ENCODE measurements at places on chromosomes 2 and 18. TPM values are rescaled to one million over a fixed set of nuclear protein-coding genes. Genes with fewer than 3 reads are reported as not detected.

The LRRTM4 gene
- 12.0 TPM for total RNA-seq

The CFC1 gene
- total RNA-seq, result 0.22 TPM

The MPHOSPH10 gene
- total RNA-seq, result 42.1 TPM

The KCNG2 gene
- 0.15 TPM for total RNA-seq

The C18orf54 gene
- 23.2 TPM for total RNA-seq

The MAT2A gene
- total RNA-seq, result 459 TPM

The GKN2 gene
- not detected for total RNA-seq

The C2orf72 gene
- total RNA-seq, result 1.0 TPM

The IL36A gene
- total RNA-seq, result not detected

GRCh38 chr18:54162431-54162830, 62.0 kb downstream of the MBD2 start:
- no peaks in the 10 kb centered on the region for H3K4me1 ChIP-seq
- no peaks in the 10 kb centered on the region for H3K36me3 ChIP-seq
- DNase-seq, result no peak
- H3K4me3 ChIP-seq, result no peak overlapping the region
- H3K27me3 ChIP-seq, result no peaks in the 10 kb centered on the region

GRCh38 chr2:11344342-11344955, at the start of gene ROCK2:
Gene ROCK2 (minus strand): TSS chr2:11344636. CDS start chr2:11344136, 500 bp downstream.
- DNase-seq, result peak; percentile 90
- peak within 1 kb of the TSS; percentile 17 for H3K27ac ChIP-seq
- H3K36me3 ChIP-seq, result no peaks in the 10 kb centered on the region
- H3K4me3 ChIP-seq, result peak within 1 kb of the TSS; percentile 95
- no peaks in the 10 kb centered on the region for H3K27me3 ChIP-seq
- H3K4me1 ChIP-seq, result peaks cover 6% of the 10 kb centered on the region

GRCh38 chr2:19799881-19800780, 101.7 kb downstream of the TTC32 start:
- no peaks in the 10 kb centered on the region for H3K27me3 ChIP-seq
- no peaks in the 10 kb centered on the region for H3K4me1 ChIP-seq
- H3K27ac ChIP-seq, result no peak overlapping the region
- no peak for DNase-seq
- no peaks in the 10 kb centered on the region for H3K36me3 ChIP-seq

- no peak overlapping the region for H3K27ac ChIP-seq
- no peaks in the 10 kb centered on the region for H3K27me3 ChIP-seq
- peaks cover 74% of the 10 kb centered on the region for H3K36me3 ChIP-seq
- no peak for DNase-seq
- H3K4me3 ChIP-seq, result no peak overlapping the region
These were observed 20.5 kb downstream of the CENPO start for GRCh38 chr2:24813691-24814137.

- no peak for DNase-seq
- H3K4me1 ChIP-seq, result no peaks in the 10 kb centered on the region
- H3K27ac ChIP-seq, result no peak overlapping the region
- H3K36me3 ChIP-seq, result no peaks in the 10 kb centered on the region
- peaks cover 27% of the 10 kb centered on the region for H3K27me3 ChIP-seq
- H3K4me3 ChIP-seq, result no peak overlapping the region
These were observed 3.7 kb upstream of the LRP2 start for GRCh38 chr2:169366066-169366465.

DNA sequence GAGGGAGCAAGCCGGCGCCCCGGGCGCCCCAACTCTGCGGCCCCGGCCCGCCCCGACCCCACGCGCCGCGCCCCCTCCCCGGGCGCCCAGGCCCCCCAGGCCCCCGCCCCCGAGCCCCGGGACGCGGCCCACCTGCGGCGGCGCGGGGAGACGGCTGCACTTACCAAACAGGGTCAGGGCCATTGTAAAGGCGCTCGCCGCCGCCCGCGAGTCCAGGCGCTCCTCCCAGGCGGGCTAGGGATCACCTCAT, 526 bp downstream of the CHN1 start:
- no peaks in the 10 kb centered on the region for H3K4me1 ChIP-seq
- H3K27ac ChIP-seq, result no peak overlapping the region
- H3K4me3 ChIP-seq, result peak overlapping the region; percentile 98
- H3K27me3 ChIP-seq, result no peaks in the 10 kb centered on the region

GRCh38 chr2:106956879-106957278, 70.9 kb upstream of the ST6GAL2 start:
- H3K27me3 ChIP-seq, result no peaks in the 10 kb centered on the region
- no peak for DNase-seq
- no peaks in the 10 kb centered on the region for H3K4me1 ChIP-seq
- no peaks in the 10 kb centered on the region for H3K36me3 ChIP-seq
- H3K4me3 ChIP-seq, result no peak overlapping the region

- DNase-seq, result no peak
- peaks cover 11% of the 10 kb centered on the region for H3K36me3 ChIP-seq
These were observed 29.6 kb upstream of the DSC3 start for GRCh38 chr18:31072175-31072574.

DNA sequence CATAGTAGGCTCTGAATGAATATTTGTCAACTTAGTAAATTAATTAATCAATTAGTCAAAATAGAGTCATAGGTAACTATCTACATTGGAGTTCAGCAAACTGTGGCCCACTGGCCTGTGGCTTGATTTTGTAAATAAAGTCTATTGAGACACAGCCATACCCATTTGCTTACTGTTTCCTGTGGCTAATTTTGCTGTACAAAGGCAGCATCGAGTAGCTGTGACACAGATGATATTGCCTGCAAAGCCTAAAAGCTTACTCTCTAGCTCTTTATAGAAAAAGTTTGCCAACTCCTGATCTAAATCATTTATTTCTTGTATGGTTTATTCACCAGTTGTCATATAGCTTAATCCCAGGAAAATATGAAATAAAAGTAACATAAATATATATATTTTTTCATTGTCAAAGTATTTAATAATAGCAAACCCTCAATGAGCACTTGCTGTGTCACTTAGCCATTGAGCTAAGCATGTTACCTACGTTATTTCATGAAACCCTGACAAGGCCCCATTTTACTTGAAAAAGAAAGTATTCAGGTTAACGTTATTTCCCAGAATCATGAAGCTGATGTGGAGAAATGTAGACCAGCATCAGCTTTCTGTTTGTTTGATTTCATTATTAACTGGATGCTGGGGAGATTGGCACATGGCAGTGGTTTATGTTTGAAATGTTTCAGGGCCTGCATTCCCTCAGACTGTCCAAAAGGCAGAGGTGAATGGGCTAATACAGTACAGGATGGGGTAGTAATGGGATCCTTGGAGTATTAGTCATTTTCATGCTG, 69.6 kb downstream of the ICOS start:
- H3K27ac ChIP-seq, result no peak overlapping the region
- H3K4me3 ChIP-seq, result no peak overlapping the region
- no peaks in the 10 kb centered on the region for H3K36me3 ChIP-seq
- H3K27me3 ChIP-seq, result no peaks in the 10 kb centered on the region

- 0 out of 2 replicates have a peak, but pooled peaks cover 3% of the 10 kb centered on the region for H3K4me1 ChIP-seq
- peaks cover 35% of the 10 kb centered on the region for H3K27me3 ChIP-seq
- peak within 1 kb of the TSS; percentile 76 for H3K4me3 ChIP-seq
- H3K36me3 ChIP-seq, result no peaks in the 10 kb centered on the region
These were observed at the start of gene REEP1 for GRCh38 chr2:86337244-86337835. Gene REEP1 (minus strand): TSS chr2:86337626. CDS start chr2:86337510, 116 bp downstream.

- no peaks in the 10 kb centered on the region for H3K4me1 ChIP-seq
- H3K4me3 ChIP-seq, result no peak overlapping the region
- H3K27ac ChIP-seq, result no peak overlapping the region
- no peaks in the 10 kb centered on the region for H3K27me3 ChIP-seq
These were observed 188.3 kb upstream of the SLC39A10 start for GRCh38 chr2:195468771-195469170.

GRCh38 chr2:121459291-121459690, 71.4 kb upstream of the RNU4ATAC start:
- no peak overlapping the region for H3K27ac ChIP-seq
- peaks cover 50% of the 10 kb centered on the region for H3K36me3 ChIP-seq
- no peak for DNase-seq
- no peaks in the 10 kb centered on the region for H3K27me3 ChIP-seq
- no peaks in the 10 kb centered on the region for H3K4me1 ChIP-seq

- DNase-seq, result no peak
- no peak overlapping the region for H3K27ac ChIP-seq
- H3K27me3 ChIP-seq, result no peaks in the 10 kb centered on the region
- peaks cover 8% of the 10 kb centered on the region for H3K36me3 ChIP-seq
These were observed 102.2 kb upstream of the FZD7 start for GRCh38 chr2:201931475-201931874.

DNA sequence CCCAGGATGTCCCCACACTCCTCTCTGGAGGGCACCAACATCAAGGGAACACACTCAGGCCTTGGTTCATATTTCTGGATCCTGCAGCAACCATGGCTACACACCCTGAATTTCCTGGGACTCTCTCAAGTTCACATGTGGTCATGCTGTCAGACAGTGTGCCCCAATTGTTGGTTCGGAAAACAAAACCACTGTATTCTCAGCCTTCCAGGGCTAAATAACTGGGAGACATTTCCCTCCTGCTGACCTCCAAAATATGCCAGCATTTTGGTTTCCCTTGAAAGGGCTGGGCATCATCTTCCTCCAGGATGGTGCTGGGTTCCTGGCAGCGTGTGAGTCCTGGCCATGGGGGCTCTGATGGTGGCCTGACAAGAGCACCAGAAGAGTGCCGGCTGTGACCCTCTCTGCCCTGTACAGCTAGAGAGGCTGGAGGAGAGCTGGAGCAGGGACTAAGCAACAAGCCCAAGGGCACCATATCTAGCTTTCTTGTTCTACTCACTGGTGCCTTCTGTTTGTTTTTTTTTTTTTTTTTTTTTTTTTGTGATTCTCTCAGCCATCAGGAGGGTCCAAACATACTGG, 37.5 kb upstream of the WIPF1 start:
- H3K36me3 ChIP-seq, result no peaks in the 10 kb centered on the region
- DNase-seq, result no peak
- no peaks in the 10 kb centered on the region for H3K27me3 ChIP-seq
- peaks cover 3% of the 10 kb centered on the region for H3K4me1 ChIP-seq
- no peak overlapping the region for H3K4me3 ChIP-seq

DNA sequence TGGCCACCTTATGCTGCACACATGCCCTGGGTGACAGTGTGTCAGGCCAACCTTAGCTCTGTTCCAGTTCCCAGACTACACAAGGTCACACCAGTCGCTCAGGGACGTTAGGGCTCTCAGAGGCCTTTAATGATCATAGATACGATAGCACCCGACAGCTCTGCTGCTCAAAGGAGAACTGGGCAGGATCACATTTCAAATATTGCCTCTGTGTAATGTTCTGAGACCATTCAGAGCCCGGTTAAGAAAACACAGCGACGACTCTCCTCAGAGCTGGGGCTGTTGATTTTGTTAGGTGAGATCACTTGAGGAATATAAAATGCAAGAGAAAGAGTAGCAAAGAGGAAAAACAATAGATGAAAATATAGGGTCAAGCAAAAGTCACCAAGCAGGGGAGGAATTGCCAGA, 166.6 kb upstream of the TANK start:
- no peak overlapping the region for H3K4me3 ChIP-seq
- H3K27ac ChIP-seq, result no peak overlapping the region
- H3K4me1 ChIP-seq, result no peaks in the 10 kb centered on the region
- DNase-seq, result no peak
- H3K36me3 ChIP-seq, result no peaks in the 10 kb centered on the region
- H3K27me3 ChIP-seq, result no peaks in the 10 kb centered on the region

GRCh38 chr2:39871291-39871761, 92.3 kb upstream of the THUMPD2 start:
- H3K27me3 ChIP-seq, result no peaks in the 10 kb centered on the region
- no peaks in the 10 kb centered on the region for H3K36me3 ChIP-seq

DNA sequence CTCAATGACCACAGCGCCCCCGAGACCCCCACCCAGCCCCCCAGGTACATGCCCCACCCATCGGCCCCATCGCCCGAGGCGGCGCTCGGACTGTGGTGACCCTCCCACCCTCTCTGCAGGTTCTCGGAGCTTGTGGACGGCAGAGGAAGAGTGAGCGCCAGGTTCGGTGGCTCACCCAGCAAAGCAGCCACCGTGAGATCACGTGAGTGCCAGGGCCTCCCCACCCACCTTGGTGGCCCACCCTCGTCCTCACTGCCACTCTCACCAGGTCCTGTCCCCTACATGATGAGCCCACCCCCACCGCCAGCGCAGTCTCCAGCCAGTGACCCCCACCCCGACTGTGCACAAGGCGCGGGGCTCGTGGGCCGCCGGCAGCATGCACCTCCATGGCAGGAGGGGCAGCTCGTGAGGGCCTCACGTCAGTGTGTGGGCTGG, 30.4 kb downstream of the MTERF4 start:
- H3K36me3 ChIP-seq, result no peaks in the 10 kb centered on the region
- no peak for DNase-seq
- no peaks in the 10 kb centered on the region for H3K4me1 ChIP-seq
- H3K27me3 ChIP-seq, result no peaks in the 10 kb centered on the region
- no peak overlapping the region for H3K4me3 ChIP-seq

GRCh38 chr18:58051765-58052460, 7.9 kb downstream of the NEDD4L start:
- no peak overlapping the region for H3K27ac ChIP-seq
- H3K36me3 ChIP-seq, result peaks cover 7% of the 10 kb centered on the region
- no peaks in the 10 kb centered on the region for H3K27me3 ChIP-seq
- H3K4me1 ChIP-seq, result peaks cover 4% of the 10 kb centered on the region

DNA sequence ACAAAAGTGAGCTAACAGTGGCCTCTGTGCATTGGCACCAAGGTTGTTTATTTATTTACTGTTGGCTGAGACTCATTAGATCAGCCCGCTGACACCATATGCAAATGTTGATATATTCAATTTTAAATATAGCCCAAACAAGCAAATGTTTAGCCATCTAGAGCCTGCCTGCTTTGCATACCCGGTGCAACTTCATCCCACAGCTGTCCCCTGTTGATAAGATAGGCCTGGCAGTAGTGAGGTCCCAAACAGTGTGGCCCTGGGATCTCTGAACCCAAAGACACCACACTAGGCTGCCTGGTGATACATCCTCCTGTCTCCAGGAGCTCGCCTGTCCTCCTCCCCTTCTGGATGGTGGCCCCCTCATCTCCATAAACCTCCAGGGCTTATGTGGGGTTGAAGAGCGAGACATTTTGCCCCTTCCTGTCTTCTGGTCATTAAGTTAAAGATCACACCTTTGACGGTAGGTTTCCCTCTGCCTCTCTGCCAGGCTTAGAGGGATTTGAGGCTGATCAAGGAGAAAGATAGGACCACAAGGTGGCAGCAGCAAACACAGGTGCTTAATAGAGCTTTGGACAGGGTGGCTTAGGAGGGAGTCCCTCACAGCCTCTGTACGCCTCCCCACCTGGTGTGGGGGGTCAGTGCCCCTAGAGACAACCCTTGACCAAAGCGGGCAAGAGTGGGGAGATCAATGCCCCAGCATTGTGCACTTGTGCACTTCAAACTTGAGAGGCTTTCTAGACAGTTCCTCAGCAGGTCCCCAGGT, 23.7 kb upstream of the MYO5B start:
- H3K27ac ChIP-seq, result no peak overlapping the region
- H3K36me3 ChIP-seq, result peaks cover 14% of the 10 kb centered on the region
- H3K27me3 ChIP-seq, result no peaks in the 10 kb centered on the region
- H3K4me1 ChIP-seq, result no peaks in the 10 kb centered on the region
- DNase-seq, result peak; percentile 45

GRCh38 chr18:11506856-11507255, 102.5 kb upstream of the SLC35G4 start:
- no peak overlapping the region for H3K27ac ChIP-seq
- no peak for DNase-seq
- no peaks in the 10 kb centered on the region for H3K4me1 ChIP-seq
- H3K36me3 ChIP-seq, result no peaks in the 10 kb centered on the region
- no peaks in the 10 kb centered on the region for H3K27me3 ChIP-seq
- no peak overlapping the region for H3K4me3 ChIP-seq

- no peak overlapping the region for H3K4me3 ChIP-seq
- DNase-seq, result no peak
- no peaks in the 10 kb centered on the region for H3K36me3 ChIP-seq
- H3K27ac ChIP-seq, result no peak overlapping the region
These were observed 14.5 kb upstream of the LRPPRC start for GRCh38 chr2:44010266-44010665.

All from H9 (cell line).